Hair follicular keratinocyte (primary cell): ENCODE measurements at places on chromosomes 2 and 18. TPM values are rescaled to one million over a fixed set of nuclear protein-coding genes. Genes with fewer than 3 reads are reported as not detected.

Gene SPC25
- total RNA-seq, result 2.0 and 8.8 TPM in 2 replicates

Gene GALR1
- total RNA-seq, result not detected in 2 replicates

Gene DCDC2C
- total RNA-seq, result not detected in 2 replicates

Gene CHRNG
- total RNA-seq, result not detected in 2 replicates

Gene KIF5C
- total RNA-seq, result under 0.01 and 0.38 TPM in 2 replicates
